ENCODE measurements at places on chromosomes 7 and 10.

GRCh38 chr7:108128514-108128913 lies 1.6 kb downstream of the LAMB4 start:
- no peak for DNase-seq

DNA sequence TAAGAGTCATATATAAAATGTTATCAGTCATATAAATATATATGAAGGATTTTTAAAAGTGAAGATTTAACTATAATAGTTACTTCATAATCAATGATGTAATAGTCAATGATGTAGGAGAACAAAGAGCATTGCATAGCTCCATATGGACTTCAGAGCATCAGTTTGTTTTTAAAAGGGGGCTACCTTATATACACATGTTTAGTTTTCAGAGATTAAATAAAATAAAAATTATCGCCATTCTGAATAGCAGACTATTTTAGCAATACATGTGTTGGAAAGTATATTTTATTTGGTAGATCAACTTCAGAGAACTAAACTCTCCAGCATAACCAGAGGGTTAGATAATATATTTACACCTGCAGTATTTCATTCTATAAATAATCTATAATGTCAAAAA lies 29.1 kb upstream of the EPC1 start:
- DNase-seq: no peak

DNA sequence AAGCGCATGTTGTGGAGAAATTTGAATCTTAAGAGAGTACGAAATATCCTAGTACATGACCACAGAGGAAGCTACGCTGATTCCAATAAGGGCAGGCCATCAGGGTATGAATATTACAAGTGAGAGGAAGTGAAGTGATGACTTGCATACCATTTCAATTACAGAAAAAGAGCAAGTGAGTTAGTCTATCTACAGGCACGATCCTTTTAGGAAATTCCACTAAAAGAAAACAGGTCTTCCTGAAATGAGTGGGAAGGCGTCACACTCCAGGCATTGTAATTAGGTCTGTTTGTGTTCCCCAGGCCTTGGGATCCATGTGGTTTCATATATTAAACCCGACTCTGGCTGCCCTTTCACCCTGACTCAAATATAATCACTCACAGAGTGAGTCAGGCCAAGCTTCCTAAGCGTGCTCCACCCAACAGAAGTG lies 152.5 kb downstream of the SEMA3A start:
- DNase-seq: no peak

GRCh38 chr7:92747041-92747835 lies 89.1 kb downstream of the CDK6 start:
- no peak for DNase-seq

- peak; percentile 72 for DNase-seq
Measured at GRCh38 chr7:37920849-37921805, 687 bp downstream of the EPDR1 start.

GRCh38 chr7:15559416-15559928 lies 2.3 kb downstream of the AGMO start:
- DNase-seq: no peak

GRCh38 chr7:42753811-42754363 lies 158.0 kb downstream of the C7orf25 start:
- DNase-seq: no peak

DNA sequence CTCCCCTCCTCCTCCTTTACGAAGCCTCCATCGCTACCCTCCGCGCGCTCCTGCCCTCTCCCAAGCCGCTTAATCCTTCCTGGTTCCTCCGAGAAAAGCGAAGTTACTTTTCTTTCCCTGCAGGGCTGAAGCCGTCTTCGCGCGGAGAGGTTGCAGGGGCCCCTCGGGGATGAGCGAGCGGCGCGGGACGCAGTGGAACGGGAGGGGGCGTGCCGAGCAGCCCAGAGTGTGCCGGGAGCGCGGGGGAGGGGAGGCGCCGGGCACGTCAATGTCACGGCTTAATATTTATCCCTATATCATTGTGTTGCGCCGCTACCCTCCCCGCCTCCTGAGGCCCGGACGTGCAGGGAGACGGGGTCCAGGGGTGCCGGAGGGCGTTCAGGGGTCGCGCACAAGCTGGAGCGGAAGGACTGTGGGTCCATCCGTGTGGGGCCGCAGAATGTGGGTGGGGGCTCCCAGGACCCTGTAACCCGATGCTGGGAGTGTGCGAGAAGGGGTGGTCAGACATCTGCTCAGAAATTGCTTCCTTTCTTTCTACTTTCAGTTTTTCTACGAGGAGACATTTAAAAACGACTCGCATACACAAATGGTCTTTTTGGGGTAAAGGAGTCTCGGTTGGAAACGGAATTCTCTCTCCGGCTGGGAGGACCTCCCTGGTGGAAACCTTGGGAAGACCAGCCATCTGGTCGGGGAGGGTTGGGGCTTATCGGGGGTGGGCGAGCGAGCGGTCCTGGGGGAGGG lies 2.4 kb downstream of the CDK6 start:
- peak; percentile 47 for DNase-seq

- DNase-seq: no peak
Measured at GRCh38 chr7:79778786-79779770, 325.6 kb upstream of the MAGI2 start.

DNA sequence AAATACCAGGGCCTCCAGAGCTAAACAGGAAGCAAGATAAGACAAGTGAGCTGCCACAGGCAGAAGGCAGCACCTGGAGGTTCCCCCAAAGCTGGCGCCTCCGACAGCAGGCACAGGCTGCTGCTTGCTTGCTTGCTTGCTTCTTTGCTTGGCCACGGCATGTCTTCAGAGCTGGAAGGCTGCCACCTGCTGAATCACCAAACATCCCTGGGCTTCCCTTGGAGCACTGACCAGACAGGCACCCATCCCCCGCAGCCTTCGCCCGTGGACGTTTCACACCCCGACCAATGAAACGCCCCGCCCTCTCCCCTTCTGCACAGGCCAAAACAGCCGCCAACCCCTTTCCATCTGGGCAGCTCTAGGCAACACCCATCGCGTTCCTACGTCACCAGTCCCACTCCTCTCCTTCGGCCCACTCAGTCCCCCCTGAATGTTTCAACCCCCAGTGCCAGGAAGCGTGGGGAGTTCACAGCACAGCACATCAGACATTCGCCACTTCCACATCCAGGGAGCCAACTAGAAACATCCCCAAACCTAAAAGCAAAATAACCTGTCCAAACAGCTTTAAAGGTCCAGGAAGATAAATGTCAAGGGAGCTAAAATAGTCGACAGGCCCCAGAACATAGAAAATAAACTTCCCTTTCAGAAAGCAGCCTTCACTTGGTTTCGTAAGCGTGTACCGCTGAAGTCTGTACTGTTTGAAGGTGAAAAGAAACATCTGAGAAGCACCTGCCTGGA lies 1.6 kb downstream of the SGMS1 start:
- peak; percentile 88 for DNase-seq

GRCh38 chr10:62814756-62815380 lies 1.3 kb downstream of the EGR2 start:
- DNase-seq: no peak

- DNase-seq: no peak
Measured at GRCh38 chr10:42836096-42836495, 53.5 kb downstream of the BMS1 start.

- no peak for DNase-seq
Measured at GRCh38 chr10:88045656-88046415, 182.4 kb downstream of the PTEN start.

DNA sequence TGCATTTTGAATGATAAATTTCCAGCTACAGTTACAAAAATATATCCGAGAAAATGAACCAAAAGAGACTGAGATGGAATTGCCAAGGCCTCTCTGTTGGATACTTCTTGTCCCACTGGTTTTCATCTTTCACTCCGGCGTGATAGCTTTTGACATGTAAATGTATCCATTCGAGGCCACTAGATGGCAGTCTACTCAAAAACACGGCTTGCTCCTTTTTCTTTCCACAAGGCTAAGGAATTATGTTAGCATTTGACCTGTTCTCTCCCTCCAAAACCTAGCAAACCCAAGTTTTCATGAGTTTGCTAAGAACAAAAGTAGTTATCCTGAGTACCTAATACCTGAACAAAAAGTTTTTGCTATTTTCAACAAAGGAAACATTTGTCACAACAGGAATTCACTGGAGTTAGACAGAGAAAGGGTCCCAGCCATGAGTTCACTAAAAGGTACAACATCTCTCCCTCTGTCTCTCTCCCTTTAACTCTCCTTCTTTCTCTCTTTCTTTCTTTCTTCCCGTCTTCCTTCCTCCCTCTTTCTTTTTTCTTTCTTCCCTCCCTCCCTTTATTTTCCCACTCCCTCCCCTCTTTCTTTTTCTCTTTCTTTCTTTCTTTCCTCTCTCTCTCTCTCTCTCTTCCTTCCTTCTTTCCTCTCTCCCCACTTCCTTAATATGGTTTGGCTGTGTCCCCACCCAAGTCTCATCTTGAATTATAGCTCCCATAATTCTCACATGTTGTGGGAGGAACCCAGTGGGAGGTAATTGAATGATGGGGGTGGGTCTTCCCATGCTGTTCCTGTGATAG lies 207.9 kb upstream of the MYO3A start:
- DNase-seq: peak; percentile 48

DNA sequence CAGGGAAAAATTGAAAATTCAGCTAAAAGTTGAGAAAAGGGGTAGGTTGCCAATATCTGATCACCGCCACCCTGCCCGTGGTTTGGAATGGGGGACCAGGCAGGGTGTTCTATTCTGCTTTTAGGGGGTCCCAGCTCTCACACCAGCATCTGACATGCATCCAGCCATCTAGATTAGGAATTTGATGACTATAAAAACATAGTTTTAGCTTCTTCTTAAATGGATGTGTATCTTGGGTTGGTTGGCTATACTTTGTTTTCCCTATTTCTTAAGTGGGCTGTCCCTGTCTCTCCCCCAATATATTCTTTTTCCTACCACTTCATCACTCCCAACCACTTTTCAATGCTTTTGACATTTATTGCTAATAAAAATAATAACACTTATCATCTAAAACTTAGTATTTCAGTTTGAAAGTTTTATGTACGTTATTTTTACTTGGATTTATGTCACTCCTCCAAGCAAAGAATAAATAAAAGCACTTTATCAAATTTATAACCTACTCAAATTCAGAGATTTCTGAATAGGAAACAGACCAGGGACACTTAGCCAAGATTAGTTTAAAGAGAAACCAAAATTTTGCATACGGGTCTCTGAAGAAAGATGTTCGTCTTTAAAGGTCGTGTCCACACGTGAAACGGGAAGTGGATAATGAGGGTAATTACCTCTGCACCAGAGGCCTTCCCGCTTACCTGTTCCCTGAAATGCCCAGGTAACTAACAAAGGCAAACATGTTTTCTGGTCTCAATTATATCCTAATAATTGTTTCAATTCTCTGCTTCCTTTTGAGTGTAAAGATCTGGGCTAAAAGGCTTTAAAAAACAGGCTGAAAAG lies 233.2 kb upstream of the AUTS2 start:
- DNase-seq: no peak

Measured in K562 (cell line).